ENCODE measurements at places on chromosomes 11 and 22.

GRCh38 chr11:9875862-9876261, 212.0 kb downstream of the SWAP70 start:
- no peak for DNase-seq

- no peak for DNase-seq
Measured at GRCh38 chr11:129319201-129319600, 56.4 kb upstream of the BARX2 start.

DNA sequence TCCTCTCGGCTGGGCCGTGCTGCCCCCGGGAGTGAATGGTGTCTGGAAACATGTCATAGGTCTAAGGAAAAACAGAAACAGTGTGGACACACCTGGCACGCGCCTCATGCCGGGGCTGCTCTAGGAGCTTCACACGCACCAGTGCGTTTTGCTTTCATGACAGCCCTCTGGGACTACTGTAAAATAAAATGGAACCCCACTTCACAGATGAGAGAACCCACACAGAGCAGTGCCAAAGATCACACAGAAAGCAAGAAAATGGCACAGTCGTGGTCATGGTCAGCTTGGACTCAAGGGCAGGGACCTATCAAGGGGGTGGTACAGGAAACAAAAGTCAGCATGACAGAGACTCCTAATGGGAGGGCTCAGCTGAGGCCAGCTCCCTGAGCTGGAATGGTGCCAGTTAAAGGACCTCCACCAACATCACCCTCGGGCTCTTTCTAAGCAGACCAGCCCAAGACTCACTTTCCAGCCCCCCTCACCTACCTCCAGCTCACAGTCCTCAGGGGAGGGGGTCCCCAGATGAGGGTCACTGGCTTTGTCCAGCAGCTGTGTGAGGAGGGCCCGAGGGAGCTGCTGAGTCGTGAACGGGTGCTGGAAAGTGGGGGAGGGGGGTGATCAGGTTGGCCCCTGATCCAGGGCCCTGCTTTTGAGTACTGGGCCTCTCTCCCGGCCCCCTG, 3.3 kb downstream of the MAP4K2 start:
- no peak for DNase-seq

DNA sequence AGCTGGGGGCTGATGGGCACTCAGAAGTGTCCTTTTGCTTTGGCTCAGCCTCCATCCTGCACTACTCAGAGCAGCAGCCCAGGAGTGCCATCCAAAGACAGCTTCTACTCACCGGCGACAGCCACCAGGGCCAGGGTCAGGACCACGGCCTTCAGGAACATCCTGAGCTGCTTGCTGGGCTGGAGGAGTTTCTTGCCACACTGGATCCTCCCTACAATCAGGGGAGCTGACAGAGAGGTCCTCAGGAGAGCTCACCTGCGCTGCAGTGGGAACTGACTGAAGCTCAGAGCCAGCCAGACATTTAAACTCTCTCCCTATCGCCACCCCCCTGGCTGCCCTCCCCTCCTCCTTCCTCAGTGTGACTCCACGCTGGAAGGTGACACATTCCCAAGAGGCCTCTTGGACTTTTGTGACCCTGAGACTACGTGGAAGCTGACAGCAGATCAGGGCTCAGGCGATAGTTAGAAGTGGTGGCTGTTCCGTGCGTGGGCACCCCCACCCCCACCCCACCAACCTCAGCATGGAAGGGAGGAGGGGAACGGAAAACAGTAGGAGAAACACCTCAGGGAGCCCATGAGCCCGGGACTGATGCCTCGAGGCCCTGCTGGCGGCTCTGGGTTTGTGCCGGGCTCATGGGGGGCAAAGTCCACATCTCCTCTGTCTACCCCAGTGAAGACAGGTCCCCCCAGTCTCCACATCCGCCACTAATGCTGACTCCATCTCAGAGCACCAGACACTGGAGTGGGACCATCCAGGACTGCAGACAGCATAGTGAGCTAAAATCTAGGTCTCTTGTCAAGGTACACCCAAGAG, at the start of gene APOA4:
TSS of gene APOA4 (minus strand) at position 274 of the 813 bp plus-strand sequence. CDS start at position 161, 113 bp downstream.
- no peak for DNase-seq

DNA sequence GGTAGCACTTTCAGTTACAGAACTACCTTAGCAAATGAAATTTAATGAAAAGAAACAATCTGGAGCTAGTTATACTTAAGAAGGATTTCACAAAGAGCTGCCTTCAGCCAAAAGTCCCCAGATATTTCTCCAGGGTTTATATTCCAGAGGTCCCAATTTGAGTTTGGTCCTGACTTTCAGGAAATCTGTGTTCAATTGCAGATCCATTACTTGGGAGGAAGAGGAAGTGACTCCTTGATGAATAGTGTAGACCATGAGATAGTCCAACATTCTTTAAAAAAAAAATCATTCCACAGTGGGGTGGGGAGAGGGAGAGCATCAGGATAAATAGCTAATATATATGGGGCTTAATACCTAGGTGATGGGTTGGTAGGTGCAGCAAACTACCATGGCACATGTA, 117.6 kb upstream of the ARHGAP20 start:
- no peak for DNase-seq

- no peak for DNase-seq
Measured at GRCh38 chr11:108584973-108585372, 8.6 kb downstream of the EXPH5 start.

DNA sequence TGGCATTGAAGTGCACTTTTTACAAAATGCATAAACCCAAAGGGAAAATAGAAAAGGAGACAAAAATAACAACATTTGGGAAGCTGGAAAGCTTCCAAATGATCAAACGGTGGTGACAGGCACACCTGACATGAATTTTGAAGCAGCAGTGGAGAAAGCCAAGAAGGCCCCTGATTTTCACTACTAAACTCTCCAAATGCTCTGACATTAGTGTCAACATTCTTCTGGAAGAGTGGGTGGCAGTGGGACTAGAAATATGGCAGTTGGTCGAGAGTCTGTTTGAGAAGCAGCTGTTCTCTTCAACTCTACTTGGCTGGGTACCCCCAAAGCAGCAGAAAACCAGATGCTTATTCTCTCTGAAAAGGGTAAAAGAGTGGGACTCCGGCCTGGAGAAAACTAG, 12.3 kb upstream of the APOA5 start:
- DNase-seq: no peak

DNA sequence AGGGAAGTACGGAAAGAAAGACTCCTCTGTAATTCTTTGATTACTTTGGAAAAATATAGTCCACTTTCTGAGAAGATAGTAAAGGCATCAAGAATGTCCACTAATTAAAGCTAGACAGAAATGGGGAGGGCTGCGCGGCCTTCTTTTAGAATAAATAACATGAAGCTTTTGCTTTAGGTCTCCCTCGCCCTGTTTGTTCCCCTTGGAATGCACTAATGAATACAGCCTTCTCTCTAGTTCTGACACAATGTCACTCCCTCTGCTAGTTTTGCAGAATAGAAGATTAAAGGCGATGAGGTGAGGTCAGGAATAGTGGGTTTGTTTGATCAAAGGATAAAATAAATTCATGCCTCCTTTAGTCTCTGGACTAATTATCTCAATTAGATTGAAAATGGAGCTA, 543.9 kb downstream of the OPCML start:
- no peak for DNase-seq

- peak; percentile 78 for DNase-seq
Measured at GRCh38 chr22:24325105-24325757, 54.6 kb downstream of the SPECC1L start.

DNA sequence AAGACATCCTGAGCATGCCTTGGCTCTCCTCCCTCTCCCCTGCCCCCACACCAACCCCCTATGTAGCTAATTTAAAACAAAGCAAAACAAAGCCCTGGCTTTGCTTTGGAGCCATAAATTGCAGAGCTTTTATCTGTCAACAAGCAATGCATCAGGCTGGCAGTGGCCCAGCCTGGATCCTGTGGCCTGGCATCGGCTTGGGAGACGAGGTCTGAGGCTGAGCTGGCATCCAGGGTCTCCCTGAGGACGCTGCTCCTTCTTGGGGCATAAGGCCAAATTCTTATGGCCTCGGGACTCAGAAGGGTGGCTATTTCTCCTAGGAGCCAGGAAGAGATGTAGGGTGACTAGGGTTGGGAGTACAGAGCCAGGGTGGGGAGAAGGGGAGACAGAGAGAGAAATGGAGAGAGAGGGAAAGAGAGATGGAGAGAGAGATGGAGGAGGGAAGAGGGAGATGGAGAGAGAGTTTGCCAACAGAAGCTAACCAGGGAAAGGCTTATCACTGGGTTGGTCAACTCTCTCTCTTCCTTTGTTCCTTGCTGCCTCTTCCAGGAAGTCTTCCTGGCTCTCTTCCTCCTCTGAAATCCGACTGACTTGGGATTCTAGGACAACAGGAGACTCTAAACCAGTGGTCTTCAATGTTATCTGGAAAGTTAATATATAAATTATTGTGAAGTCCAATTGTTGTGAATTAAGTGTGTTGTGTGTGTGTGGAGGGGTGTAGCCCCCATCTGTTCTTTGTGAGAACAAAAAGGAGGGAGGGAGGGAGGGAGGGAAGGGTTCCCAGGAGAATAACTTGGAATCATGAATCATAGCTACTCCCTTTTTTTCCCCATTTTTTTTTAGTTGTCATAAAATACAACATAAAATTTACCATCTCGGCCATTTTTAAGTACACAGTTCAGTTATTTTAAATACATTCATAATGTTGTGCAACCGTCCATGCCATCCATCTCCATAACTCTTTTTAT, 29.1 kb downstream of the TSPAN18 start:
- DNase-seq: no peak

GRCh38 chr11:7437696-7438095, 47.6 kb upstream of the OLFML1 start:
- DNase-seq: no peak

GRCh38 chr11:11836676-11837231, 5.0 kb upstream of the USP47 start:
- DNase-seq: no peak

GRCh38 chr11:10943968-10944367, 86.1 kb upstream of the ZBED5 start:
- no peak for DNase-seq

DNA sequence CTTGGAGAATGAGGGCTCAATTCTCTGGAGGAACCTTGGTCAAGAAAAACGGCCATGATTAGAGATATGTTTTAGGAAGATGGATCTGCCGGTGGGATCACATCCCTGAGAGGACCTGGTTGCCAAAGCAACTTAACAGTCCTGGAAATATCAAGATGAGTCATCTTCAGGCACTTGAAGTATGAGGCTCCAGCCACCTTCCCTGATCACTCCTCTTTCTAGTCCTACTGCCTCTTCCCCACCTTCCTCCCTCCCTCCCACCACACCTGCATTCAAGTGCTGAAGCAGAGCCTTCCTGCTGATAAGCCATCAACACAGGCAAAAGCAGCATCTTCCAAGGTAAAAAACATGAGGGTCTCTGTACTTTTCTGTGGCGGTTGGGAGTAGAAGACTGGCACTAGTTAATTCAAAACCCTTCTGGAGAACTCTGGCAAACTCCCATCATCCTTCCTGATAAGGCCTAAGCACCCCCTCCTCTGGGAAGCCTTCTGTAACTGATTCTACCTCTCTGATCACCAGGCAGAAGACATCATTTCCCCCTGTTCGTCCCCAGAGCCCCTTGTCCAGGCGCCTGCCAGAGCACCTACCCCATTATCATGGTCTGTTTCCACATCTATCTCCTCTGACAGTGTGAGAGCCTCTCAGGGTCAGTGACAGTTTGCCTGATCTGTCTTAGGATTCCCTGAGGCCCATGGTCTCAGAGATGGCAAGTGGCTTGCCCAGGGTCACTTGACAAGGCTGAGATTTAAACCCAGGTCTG, 79.8 kb downstream of the CLPB start:
- no peak for DNase-seq

DNA sequence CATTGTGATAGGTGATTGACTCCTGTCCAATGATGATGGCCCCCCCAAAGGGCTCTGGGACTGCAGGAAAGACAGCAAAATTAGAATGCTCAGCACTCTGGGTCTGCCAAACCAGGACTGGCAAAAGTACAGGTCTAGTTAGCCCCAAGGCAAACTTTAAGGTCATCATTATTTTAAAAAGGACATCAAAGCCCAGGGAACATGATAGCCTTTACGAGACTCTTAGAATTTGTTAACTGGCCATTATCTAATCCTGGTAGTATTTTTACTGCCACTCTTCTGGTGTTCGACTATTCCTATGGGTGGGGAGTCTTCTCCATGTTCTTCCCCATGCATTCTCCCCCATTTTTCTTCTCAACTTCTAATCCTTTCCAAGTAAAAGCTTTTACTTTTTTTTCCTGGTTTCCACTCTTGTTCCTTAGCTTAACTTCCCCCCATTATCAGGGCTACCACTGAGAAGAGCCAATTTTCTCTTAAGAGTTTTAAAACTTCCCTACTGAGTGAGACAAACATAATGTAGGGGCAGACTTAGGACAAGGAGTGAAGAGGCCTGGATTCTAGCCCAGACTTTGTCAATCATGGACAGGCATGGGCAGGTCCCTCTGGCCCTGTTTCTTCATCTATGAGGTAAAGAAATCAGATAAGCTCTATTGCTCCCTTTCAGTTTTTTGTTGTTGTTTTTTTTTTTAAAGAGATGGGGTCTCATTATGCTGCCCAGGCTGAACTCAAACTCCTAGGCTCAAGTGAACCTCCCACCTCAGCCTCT, 7.1 kb downstream of the DDB1 start:
- DNase-seq: no peak

DNA sequence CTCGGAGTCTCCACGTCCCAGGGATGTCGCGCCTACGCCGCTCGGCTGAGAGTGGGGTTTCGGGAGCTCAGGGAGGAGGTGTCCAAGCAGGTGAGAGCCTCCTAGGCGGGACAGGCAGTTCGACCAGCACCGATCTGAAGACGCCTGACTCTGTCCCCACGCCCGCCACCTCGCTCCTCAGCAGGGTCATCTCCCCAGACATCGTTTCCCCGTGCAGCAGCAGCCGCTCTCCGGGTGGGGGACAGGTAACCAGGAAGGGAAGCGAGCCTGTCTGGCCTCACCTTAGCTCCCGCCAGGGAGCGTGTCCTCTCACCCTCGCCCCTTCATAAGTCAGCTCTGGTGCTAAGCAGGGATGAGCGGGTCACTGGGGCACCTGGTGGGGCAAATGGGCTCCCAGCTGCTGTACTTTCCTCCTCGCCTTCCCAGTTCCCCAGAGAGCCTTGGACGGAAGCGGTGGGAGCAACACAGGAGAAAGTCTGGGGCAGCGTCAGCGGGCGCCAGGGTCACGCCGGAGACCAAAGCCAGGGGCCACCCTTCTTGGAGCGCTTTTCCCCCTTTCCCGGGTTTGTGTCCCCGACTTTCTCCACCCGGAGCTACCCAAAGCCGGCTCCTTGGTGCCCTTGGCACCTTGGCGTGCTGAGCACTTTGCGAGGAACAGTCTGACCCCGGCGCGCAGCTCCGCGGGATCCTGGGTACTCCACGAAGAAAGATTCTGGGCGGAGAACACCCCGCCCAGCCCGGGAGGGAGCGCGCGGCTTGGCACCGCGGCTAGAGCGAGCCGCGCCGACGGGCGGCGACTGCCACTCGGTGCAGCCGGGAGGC, 1.6 kb downstream of the SPON1 start:
- no peak for DNase-seq

DNA sequence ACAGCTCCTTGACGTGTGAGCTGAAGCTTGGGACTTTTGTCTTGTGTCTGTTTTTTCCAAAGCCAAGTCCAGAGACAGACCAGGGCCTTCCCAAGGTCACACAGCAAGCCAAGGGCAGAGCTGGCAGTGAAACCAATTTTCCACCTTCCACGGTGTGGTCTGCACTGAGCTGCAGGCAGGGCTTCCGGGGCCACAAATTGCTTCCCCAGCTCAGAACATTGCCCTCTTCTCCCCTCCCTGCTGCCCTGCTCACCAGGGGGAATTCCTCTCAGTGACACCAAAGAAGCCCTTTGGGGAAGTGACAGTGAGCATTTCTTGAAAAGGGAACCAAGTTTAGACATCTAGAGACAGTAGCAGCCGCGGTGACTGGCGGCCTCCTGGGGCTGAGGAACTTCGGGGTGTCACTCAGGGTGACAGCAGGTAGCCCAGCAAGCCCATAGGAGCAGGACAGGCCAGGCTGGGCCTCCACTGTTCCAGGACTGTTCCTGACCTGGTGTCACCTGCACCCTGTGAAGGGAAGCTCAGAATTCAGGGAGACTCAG, 9.2 kb downstream of the FXYD2 start:
- no peak for DNase-seq

All from pulmonary artery endothelial cell (primary cell).